ENCODE measurements at places on chromosomes 11 and 22.
A peak's percentile ranks its signal among the peaks of the same experiment; 100 is the strongest.

DNA sequence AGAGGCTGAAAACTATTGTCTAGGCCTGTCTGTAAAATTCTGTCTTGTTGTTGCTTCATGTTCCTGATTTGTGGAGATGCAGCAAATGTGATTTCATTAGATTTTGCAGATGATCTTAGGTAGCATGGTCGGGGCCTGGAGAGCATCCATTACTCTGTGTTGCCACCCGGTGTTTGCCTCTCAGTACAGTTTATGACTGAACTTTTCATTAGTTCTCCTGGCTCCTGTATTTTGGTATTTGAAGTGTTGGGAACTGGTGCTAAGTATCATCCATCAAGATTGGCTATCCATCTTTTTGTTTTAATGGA lies 7.7 kb downstream of the YWHAH start:
- no peak for DNase-seq

DNA sequence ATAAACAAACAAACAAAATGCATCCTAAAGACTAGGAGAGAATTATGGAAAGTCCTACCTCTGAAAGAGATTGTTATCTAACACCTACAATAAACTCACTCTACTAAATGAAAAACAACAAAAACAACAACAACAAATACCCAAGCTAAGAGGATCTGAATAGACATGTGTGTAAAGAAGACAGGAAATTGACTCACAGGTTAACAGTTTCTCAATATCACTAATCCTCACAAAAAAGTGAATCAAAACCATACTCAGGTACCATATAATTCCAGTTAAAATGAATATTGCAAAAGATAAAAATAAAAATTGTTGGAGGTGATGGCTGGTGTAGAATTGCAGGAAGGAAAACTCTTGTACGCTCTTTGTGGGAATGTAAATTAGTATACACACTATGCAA lies 110.4 kb upstream of the TOP3B start:
- no peak for DNase-seq

DNA sequence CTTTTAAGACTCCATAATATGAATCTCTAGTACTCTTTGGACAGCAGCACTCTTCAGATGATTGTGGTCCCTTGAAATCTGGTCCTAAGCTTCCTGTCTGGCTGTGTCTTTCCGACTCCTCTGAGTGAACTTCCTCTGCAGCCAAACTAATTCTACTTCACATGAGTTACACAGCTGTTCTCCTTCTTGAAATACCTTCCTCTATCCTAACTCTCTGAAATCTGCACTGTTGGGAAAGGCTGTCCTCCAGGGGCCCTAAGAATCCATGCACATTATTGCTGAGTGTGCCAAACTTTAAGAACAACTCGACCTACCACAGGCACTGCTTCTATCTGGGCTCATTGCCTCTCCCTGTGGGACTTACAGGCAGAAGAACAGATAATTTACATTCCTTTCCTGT lies 217.3 kb upstream of the ARHGAP42 start:
- DNase-seq: no peak

- DNase-seq: peak; percentile 12
Observed at GRCh38 chr22:28442711-28443525, 236.7 kb downstream of the TTC28 start.

GRCh38 chr11:95299078-95299679 lies 68.2 kb upstream of the SESN3 start:
- DNase-seq: peak; percentile 22

DNA sequence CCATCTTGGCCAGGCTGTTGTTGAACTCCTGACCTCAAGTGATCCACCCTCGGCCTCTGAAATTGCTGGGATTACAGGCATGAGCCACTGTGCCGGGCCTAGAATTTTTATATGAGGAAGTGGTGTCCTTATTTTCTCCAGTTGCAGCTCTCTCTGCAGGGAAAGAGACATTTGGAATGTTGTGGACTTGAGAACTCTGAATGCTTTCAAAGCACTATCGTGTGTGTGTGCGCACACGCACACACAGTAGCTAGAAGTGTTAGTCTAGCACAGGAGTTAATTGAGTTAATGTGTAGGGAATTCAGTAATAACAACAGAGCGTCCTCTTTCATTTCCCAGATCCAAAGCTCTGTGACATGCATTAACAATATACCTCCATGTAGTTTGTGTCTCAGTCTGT lies 164.0 kb upstream of the RASSF10 start:
- DNase-seq: no peak

DNA sequence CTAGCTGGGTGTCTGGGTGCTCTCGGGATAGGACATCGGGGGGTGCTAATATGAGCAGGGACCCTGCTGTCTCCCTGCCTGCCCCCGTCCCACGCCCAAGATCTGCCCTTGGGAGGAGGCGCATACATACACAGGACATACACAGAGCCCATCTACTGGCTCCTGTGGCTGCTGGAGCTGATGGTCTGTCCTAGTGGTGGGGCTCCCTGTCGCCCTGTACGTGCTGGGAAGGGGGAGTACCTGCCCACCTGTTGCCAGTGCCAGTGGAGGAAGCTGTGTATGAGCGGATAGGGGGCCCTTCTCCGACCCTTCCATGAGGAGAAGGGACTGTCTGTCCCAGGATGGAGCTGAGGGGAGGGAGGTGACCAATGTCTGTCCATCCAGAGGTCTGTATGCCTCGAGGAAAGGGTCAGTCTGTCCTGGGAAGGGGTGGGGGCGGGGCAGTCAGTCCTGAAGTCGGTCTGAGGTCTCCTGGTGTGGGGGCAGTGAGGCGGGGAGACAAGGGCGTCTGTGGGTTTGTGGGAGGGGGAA lies 952 bp downstream of the TBC1D10A start:
- DNase-seq: no peak

DNA sequence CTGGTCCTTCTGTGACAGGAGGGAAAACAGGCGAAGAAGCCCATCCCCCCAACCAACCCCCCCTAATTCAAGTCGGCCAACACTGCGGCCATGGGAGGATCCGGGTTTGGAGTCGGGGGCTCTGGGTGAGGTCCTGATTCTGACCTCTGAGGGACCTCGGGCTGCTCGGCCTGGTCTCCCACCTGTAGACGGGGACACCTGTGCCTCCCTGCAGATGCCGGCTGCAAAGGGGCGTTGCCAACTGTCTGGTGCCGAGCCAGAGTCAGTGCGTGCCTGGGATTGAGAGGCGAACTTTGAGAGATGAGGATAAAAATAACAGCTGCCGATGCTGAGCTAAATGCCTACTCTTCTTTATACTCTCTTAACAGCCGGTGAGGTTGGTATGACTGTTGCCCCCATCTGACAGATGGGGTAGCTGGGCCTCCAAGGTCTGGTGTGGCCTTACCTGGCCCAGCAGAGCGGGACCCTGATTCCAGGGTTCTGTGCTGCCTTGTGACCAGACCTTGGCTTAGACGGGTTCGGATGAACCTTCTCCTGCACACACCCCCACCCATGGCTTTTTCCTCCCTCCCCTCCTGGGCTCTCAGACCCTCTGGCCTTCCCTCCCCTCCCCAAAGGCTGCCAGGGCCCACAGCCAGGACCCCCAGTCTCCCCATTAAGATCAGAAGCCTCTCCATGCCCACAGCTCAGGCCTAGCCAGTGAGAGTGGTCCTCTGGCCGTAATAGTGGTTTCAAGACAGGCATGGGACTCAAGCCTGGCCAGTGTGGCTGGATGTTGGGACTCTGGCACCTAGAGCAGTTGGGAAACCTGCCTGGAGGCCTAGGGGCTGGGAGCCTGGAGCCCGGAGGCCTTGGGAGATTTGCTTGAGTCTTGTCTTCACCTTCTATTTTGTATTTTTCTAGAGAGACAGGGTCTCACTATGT lies 41.7 kb downstream of the KCNJ4 start:
- no peak for DNase-seq

GRCh38 chr11:123357353-123357989 lies 72.6 kb upstream of the GRAMD1B start:
- DNase-seq: no peak

- DNase-seq: no peak
Observed at GRCh38 chr22:20526305-20526627, 18.9 kb downstream of the MED15 start.

DNA sequence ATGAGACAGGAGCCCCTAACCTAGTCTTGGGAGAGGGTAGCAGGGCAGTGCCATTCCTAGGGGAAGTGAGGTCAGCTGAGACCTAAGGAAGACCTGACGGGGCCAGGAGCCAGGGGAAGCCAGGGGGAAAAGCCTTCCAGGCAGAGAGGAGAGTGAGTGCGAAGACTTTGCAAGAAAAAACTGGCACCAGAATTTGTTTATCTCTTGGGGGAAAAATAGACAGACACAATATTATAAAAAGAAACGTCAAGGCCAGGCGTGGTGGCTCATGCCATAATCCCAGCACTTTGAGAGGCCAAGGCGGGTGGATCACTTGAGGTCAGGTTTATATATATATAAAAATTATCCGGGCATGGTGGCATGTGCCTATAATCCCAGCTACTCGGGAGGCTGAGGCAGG lies 26.9 kb upstream of the TESMIN start:
- DNase-seq: no peak

DNA sequence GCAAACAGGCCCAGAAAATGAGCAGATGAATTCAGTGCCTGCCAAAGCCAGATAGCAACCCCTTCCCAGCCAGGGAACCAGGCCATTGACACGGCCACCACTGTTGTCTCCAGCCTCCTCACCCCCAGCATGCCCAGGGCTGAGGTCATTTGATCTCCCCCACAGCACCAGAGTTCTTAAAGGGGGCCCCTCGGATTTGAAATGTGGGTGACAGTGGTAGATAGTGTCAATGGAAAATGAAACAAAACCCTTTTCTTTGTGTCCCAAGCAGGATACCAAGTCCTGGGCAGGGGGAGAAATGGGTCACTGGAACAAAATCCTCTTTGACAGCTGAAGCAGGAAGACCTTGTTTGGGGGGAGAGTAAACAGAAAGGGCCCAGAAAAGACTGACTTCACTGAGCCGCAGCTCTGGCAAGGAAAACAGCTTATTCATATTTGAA lies 14.3 kb upstream of the ACCSL start:
- DNase-seq: no peak

GRCh38 chr11:121041072-121041471 lies 17.2 kb downstream of the TBCEL start:
- DNase-seq: no peak

- DNase-seq: peak; percentile 79
Observed at GRCh38 chr11:13440100-13440855, 22.7 kb downstream of the BTBD10 start.

- DNase-seq: peak; percentile 63
Observed at GRCh38 chr11:75475767-75476650, 43.0 kb upstream of the KLHL35 start.

GRCh38 chr11:93784935-93785360 lies 866 bp downstream of the MED17 start:
- DNase-seq: no peak

- DNase-seq: peak; percentile 19
Observed at GRCh38 chr22:19579880-19580279, 55.7 kb upstream of the CLDN5 start.

DNA sequence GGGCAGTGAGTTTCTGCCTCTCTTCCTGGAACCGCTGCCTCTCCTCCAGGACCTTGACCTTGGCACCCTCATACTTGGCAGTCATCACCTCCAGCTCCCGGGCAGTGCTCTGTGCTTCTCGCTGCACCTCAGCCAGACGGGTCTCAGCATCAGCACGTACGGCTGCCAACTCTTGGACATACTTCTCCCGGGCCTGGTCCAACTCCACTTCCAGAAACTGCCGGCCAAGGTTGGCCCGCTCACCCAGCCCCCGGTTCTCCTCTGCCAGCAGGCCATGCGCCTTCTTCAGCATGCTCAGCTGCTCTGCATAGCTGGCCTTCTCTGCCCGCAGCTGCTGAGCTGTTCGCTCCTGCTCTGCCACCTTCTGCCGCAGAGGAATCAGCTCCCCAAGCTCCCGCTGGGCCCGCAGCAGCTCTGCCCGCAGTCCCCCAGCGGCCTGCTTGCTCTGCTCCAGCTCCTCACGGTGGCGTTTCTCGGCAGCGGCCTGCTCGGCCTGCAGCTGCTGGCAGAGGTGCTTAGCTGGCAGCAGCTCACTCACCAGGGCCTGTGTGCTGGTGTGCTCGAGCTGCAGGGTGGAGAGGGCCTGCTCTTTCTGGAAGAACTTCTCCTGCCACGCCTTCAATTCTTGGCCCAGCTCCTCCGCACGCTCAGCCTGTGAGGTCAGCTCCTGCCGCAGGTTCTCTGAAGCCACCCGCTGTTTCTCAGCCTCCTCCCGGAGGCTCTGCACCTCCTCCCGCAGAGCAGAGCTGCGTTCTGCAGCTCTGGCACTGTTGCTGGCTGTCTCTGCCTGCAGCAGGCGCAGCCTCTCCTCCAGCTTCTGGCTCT lies 14.4 kb downstream of the IL18BP start:
- DNase-seq: peak; percentile 37
